ENCODE measurements at places on chromosomes 3 and 15. TPM values are rescaled to one million over a fixed set of nuclear protein-coding genes. Genes with fewer than 3 reads are reported as not detected.

Gene GP9
- not detected for total RNA-seq

Gene TM4SF1
- 559 TPM for total RNA-seq

DNA sequence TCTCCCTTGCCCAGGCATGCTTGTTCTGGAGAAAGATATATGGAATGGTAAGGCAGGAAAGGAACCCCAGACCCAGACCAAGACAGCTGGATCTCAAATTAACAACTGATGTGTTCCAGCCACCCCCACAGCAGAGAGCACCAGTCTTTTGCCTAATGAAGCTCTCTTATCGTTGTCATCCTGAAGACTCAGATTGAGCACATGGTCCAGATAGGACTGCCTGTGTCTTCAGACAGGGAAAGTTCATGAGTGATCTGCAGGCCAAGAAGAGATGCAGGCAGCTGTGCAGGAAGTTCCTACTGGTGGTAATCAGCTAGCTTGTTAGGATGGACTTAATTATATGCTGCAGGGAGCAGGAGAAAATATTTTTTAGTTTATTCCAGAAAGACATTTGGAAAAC is 53.3 kb downstream of the PPP2R3A start:
- H3K36me3 ChIP-seq, result no peaks in the 10 kb centered on the region
- H3K4me3 ChIP-seq, result no peak overlapping the region
- DNase-seq, result no peak
- no peak overlapping the region for H3K27ac ChIP-seq
- H3K4me1 ChIP-seq, result no peaks in the 10 kb centered on the region

DNA sequence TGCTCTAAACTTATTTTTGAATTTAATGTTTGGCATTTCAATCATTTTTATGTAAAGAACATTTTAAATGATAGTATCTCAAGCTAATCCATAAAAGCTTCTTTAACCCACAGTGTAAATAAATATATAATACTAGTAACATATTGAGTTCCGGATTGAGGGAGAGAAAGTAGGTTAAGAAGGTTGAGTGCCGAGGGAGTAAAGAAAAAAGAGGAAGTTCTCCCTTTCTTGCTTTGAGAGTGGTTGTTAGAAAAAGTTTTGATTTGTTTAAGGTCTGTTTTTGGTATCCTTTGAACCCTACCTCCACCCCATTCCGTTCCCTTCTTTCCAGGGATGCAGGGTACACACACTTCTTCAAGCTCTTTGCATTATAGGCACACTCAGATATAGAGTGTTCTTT is 130.8 kb downstream of the VPS8 start:
- no peaks in the 10 kb centered on the region for H3K36me3 ChIP-seq
- no peak for DNase-seq
- no peak overlapping the region for H3K27ac ChIP-seq
- H3K27me3 ChIP-seq, result no peaks in the 10 kb centered on the region

- H3K27me3 ChIP-seq, result no peaks in the 10 kb centered on the region
- no peaks in the 10 kb centered on the region for H3K4me1 ChIP-seq
- H3K36me3 ChIP-seq, result no peaks in the 10 kb centered on the region
- no peak overlapping the region for H3K4me3 ChIP-seq
- no peak overlapping the region for H3K27ac ChIP-seq
Observed at GRCh38 chr3:29591579-29591978, 310.7 kb downstream of the RBMS3 start.

DNA sequence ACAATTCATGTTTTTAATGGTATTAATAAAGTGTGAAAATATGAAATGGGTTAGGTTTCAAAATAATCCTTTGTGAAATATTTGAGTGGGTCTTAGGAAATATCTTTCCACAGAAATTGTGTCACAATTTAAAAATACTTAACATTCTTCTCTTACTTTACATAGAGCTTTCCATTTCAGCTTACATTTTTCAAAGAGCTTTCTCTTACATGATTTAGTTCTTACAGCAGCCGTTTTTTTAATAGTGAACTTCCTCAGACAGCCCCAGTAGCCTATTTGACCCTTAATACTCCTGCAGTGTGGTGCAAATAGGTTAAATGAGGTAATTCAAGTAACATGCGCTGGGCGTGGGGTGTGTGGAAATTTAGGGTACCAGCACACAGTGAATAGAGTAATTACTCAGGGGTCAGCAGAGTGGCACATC is 21.8 kb downstream of the P2RY12 start:
- H3K4me3 ChIP-seq, result no peak overlapping the region
- no peaks in the 10 kb centered on the region for H3K4me1 ChIP-seq
- H3K27me3 ChIP-seq, result no peaks in the 10 kb centered on the region
- no peak overlapping the region for H3K27ac ChIP-seq
- DNase-seq, result no peak

DNA sequence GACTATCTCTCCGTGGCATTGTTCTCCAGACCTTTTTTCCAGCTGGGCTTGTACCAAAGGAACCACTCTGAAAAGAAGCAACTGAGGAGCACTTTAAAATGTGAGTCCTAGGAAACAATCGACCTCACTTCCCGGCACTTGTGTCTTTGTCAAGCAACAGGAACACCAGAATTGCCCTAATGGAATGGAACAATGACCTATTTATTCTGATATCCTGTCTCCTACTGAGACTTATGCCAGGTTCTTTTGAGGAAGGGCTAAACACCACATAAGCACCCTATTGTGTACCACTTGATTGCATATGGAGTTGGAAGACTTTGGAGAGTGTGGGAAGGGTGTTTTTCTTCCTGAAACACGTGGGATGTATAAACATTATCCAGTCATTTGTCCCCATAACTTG is 56.8 kb upstream of the TGFBR2 start:
- no peak overlapping the region for H3K4me3 ChIP-seq
- no peaks in the 10 kb centered on the region for H3K27me3 ChIP-seq
- peak; percentile 61 for DNase-seq
- peaks cover 32% of the 10 kb centered on the region for H3K4me1 ChIP-seq
- no peaks in the 10 kb centered on the region for H3K36me3 ChIP-seq
- no peak overlapping the region for H3K27ac ChIP-seq

Gene SEMA3B
- total RNA-seq, result 0.97 TPM

Gene CCDC80
- 59.3 TPM for total RNA-seq

Gene CACNA1D
- not detected for total RNA-seq

GRCh38 chr3:149648525-149648924 is 9.3 kb downstream of the WWTR1 start:
- H3K4me3 ChIP-seq, result no peak overlapping the region
- H3K27me3 ChIP-seq, result no peaks in the 10 kb centered on the region
- peak overlapping the region; percentile 37 for H3K27ac ChIP-seq
- H3K4me1 ChIP-seq, result peaks cover 88% of the 10 kb centered on the region

- H3K36me3 ChIP-seq, result no peaks in the 10 kb centered on the region
- no peak overlapping the region for H3K27ac ChIP-seq
- no peak overlapping the region for H3K4me3 ChIP-seq
- DNase-seq, result no peak
- H3K27me3 ChIP-seq, result no peaks in the 10 kb centered on the region
Observed at GRCh38 chr3:138367911-138368310, 19.5 kb downstream of the MRAS start.

DNA sequence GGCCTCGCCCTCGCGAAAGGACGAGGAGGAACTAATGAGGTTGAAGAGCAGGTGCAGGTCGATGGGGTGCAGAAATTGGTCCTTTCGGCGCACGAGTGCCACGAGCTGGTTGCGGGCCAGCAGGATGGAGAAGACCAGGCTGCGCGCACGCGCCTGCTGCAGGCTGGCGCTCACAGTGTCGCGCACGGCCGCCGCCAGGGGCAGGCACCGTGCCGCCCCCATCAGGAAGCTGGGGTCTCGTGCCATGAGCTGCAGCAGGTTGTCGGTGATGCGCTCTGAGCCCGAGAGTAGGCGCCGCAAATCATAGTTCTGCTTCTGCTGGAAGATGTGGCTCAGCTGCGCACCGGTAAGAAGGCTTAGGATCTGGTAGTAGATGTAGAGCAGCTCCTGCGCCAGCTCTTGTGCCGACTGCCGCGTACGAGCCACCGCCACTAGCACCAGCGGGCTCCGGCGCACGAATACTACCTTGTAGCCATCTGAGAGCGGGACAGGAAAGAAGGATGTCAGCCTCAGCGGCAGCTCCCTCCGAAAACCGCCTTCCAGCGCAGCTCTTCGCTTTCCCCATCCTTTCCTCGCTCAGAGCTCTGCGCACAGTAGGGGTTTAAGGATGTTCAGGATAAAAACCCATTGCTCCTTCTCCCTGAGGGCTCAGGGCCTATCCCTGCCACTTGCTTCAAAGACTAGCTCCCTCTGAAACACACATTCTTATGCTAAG is 6.9 kb upstream of the MST1R start:
- peaks cover 10% of the 10 kb centered on the region for H3K36me3 ChIP-seq
- no peaks in the 10 kb centered on the region for H3K27me3 ChIP-seq
- H3K27ac ChIP-seq, result no peak overlapping the region
- peaks cover 7% of the 10 kb centered on the region for H3K4me1 ChIP-seq
- DNase-seq, result no peak

DNA sequence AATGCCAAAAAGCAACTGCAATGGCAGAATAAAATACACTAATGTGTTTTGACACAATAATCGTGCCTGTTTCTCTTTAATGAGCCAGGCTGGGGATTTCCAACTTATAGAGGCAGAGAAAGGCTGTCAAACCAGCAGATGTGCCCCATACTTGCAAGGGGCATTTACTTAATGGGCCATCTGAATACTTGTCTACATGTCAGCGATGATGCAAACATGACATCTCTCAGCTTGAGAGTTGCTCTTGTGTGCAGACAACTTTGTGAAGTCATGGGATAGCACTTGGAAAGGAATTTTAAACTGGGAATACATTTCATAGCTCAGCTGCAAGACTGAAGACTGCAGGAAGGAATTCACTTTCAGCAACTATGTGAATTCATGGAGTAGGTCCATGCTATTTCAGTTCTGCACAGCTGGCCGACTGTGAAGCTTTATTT is 127.4 kb upstream of the ADAMTS9 start:
- no peak overlapping the region for H3K27ac ChIP-seq
- no peaks in the 10 kb centered on the region for H3K36me3 ChIP-seq
- peaks cover 2% of the 10 kb centered on the region for H3K4me1 ChIP-seq
- H3K27me3 ChIP-seq, result no peaks in the 10 kb centered on the region

DNA sequence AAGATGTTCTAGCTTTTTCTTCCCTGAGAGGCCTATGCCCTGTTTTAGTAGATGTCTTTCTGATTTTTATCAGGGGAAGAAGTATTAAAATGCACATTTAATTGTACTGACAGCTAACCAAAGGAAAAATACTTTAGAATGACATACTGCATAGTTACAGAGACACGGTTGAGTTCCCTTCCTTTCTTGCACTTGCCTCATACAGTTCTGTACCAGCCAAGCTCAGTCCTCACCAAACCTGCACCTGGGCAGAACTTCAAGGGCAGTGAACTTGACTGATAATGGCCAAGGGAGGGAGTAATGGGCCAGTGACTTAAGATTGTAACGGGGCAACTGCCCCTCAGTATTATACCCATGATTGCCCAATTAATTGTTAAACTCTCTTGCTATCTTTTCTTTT is 34.1 kb upstream of the RASGRP1 start:
- peaks cover 12% of the 10 kb centered on the region for H3K27me3 ChIP-seq
- no peak overlapping the region for H3K27ac ChIP-seq
- no peaks in the 10 kb centered on the region for H3K36me3 ChIP-seq
- no peak overlapping the region for H3K4me3 ChIP-seq
- no peak for DNase-seq

DNA sequence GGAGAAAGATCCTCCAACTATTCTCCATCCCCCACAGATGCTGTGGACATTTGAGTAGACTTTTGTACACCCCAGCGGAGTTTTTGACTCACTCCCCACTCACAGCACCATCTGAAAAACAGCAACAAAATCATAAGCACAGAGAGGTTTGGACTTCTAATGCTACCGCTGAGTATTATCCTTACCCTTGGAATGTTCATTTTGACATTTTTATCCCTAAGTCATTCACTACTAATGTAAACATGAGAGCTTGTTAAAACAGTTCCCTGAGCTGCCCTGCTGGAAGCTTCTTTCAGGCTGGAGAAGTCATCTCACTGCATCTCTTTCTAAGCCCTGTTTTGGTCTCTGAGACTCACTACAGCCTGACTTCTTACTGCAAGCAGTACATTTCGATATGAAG is 1045.9 kb downstream of the MCTP2 start:
- no peak for DNase-seq
- peaks cover 8% of the 10 kb centered on the region for H3K4me1 ChIP-seq
- no peaks in the 10 kb centered on the region for H3K36me3 ChIP-seq
- no peak overlapping the region for H3K27ac ChIP-seq
- H3K4me3 ChIP-seq, result no peak overlapping the region

DNA sequence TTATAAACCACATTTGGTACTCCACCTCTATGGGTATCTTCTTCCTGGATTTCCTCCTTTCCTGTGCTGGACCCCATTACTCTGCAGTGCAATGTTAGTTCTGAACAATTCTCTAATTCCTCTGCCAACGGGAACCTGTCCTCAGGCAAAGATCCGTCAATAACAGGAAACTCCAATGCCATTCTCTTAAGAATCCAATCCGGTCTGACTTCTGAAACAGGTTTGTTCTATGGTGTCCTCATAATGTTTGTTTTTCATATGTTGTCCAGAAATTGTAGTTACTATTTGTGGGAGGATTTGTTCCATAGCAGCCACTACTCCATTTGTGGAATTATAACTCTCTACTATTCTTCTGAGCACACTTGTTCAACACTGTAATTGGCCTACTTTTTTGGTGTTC is 112.7 kb downstream of the TBL1XR1 start:
- no peaks in the 10 kb centered on the region for H3K27me3 ChIP-seq
- DNase-seq, result no peak
- H3K27ac ChIP-seq, result no peak overlapping the region
- no peaks in the 10 kb centered on the region for H3K4me1 ChIP-seq
- H3K36me3 ChIP-seq, result no peaks in the 10 kb centered on the region

GRCh38 chr15:89826671-89827655 is 12.3 kb upstream of the ANPEP start:
- no peak for DNase-seq
- no peaks in the 10 kb centered on the region for H3K36me3 ChIP-seq
- no peak overlapping the region for H3K27ac ChIP-seq
- H3K27me3 ChIP-seq, result no peaks in the 10 kb centered on the region
- no peak overlapping the region for H3K4me3 ChIP-seq

GRCh38 chr15:85773249-85773648 is 21.5 kb downstream of the KLHL25 start:
- no peak for DNase-seq
- no peaks in the 10 kb centered on the region for H3K27me3 ChIP-seq
- H3K4me3 ChIP-seq, result no peak overlapping the region

Gene CNTN3
- total RNA-seq, result not detected

- no peak overlapping the region for H3K4me3 ChIP-seq
- H3K4me1 ChIP-seq, result no peaks in the 10 kb centered on the region
- DNase-seq, result no peak
- H3K27ac ChIP-seq, result no peak overlapping the region
- no peaks in the 10 kb centered on the region for H3K36me3 ChIP-seq
Observed at GRCh38 chr3:14256046-14256445, 77.4 kb downstream of the LSM3 start.

Gene EFL1
- total RNA-seq, result 21.9 TPM

GRCh38 chr15:40554161-40554525 is 10.7 kb downstream of the CCDC32 start:
- no peaks in the 10 kb centered on the region for H3K27me3 ChIP-seq
- no peak overlapping the region for H3K27ac ChIP-seq
- H3K4me3 ChIP-seq, result no peak overlapping the region
- no peaks in the 10 kb centered on the region for H3K4me1 ChIP-seq
- peak; percentile 16 for DNase-seq

Measured in endothelial cell of umbilical vein (primary cell).